ENCODE measurements at places on chromosomes 7 and 10.
A peak's percentile ranks its signal among the peaks of the same experiment; 100 is the strongest.

GRCh38 chr10:113982769-113983168, 60.9 kb upstream of the ADRB1 start:
- no peak for DNase-seq

GRCh38 chr10:117161386-117162033, 23.4 kb upstream of the VAX1 start:
- DNase-seq = no peak

GRCh38 chr7:157718303-157719007, 381.7 kb downstream of the DNAJB6 start:
- no peak for DNase-seq

DNA sequence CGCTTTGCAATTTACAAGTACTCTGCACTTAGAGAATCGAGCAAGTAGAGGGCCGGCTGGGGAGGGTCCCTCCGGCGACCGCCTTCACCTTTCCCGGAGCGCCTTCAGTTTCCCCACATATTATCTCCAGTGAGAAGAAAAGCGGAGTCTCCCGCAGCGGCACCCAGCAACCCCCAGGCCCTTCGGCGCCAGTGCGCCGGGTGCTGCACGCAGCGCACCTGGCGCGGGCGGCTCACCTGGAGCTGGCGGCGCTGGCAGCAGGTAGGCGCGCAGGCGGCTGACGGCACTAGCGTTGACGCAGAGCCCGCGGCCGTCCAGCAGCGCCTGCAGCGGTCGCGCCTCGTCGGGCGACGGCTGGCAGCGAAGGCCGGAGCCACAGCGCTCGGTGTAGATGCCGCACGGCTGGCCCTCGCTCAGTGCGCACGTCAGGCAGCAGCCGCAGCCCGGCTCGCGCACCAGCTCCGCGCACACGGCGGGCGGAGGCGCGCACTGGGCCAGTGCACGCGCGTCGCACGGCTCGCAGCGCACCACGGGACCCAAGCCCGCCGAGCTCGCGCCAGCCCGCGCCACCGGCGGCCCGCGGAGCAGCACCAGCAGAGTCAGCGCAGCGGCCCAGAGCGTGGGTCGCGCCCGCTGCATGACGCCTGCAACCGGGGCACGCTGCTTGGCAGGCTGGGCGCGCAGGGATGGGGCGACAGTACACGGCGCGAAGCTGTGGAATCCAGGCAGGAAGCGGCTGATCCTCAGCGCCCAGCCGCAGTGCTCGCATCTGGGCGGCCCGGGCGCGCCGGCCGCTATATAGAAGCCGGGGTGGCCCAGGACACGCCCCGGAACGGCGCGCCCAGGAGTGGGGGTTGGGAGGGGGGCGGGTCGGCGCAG, at the start of gene IGFBP3:
Gene IGFBP3, minus strand, starts transcription at position 771 of the 879 bp plus-strand sequence. Its CDS starts 132 bp downstream, at position 639.
- peak; percentile 42 for DNase-seq

GRCh38 chr10:59283456-59284091, 78.8 kb downstream of the FAM13C start:
- DNase-seq = no peak

DNA sequence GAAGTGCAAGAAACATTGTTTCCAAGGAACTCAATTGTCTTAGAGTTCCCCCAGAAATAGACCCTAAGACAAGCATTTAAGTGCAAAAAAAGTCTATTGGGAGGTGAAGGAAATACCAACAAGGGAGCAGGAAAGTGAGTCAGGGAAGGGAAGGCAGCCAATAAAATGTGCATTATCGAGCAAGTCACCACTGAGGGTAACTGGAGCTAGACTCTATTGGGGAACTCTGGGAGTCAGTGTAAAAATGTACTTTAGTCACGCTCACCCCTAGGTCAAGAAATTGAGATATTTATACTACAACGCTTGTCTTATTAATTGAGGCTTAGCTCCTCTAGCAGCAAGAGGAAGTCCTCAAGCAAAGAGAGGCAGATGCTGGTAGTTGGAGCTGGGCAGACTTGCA, 137.7 kb downstream of the RTKN2 start:
- DNase-seq = no peak
